ENCODE measurements at places on chromosomes 16 and 17. TPM values are rescaled to one million over a fixed set of nuclear protein-coding genes. Genes with fewer than 3 reads are reported as not detected.

The ARSG gene
- 3.5 TPM for polyA plus RNA-seq

The MYH2 gene
- 48.2 TPM for polyA plus RNA-seq

The TRIM72 gene
- polyA plus RNA-seq: 98.3 TPM

The KCTD2 gene
- 25.1 TPM for polyA plus RNA-seq

GRCh38 chr16:64098451-64098850 is 1023.4 kb downstream of the CDH11 start:
- DNase-seq: no peak

DNA sequence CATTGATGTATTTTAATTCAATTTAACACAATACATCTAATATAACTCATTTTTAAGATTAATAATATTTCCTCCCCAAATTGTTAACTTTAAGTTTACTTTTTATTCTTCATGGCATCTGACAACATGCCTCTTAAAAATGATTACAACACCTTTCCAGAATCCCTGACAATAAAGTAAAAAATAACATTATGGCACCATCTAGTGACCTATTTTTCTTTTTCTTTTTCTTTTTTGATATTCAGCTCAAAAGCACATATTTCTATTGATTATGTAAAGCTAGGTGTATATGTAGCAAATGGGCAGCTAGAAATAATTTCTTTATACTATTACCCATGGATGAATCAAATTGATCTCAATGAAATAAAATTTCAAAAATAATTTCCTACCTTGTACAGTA is 834.3 kb upstream of the CDH8 start:
- no peak for DNase-seq

GRCh38 chr16:1121601-1122397 is 25.8 kb upstream of the C1QTNF8 start:
- no peak for DNase-seq

DNA sequence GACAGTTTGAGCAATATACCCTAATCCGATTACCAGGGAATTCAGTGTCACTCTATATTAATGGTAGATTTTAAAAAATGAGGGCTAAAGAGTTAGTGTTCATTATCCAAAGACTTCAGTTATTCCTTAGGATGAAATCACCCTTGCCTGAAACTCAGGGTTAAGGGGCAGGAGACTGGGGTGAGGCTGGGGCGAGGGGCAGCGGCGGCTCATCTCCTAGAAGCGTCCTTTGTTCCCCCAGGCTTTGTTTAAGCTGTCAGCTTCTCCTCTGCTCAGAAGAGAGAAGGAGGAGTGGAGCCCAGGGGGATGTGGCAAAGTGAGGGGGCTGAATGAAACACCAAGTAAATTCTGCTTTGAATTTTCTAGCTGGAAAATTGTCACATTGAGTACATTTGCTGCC is 117.7 kb upstream of the ELAC2 start:
- DNase-seq: no peak

DNA sequence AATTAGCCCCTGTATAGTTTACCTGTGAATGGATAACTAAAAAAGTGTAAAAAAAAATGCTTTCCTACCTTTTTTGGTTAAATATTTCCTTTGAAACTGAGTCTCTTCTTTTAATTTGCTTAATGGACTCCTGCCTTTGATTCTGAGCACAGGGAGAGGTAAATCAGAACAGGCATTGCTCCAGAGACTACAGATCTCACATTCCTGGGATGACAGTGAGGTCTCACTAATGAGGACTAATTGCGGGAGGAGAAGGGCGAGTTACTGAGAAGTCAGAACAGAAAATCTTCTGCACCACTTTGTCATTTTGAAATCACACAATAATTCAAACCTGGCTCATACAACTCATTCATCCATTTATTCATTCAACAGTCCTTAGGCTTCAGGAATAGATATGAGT is 437.0 kb upstream of the ASIC2 start:
- no peak for DNase-seq

DNA sequence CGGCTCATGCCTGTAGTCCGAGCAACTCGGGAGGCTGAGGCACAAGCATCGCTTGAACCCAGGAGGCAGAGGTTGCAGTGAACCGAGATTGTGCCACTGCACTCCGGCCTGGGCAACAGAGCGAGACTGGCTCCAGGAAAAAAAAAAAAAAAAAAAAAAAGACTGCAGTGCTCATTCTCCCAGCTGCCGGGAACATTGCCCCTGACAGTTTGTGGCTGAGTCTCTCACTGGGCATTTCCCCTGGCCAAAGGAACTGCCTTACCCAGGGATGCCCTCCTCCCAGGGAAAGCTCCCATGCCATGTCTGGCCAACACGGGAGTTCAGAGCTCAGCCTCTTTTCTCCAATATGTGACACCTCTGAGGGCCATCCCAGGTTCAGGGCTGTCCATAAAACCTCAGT is 21.3 kb upstream of the USP10 start:
- no peak for DNase-seq

GRCh38 chr17:58341861-58342475 is 10.0 kb downstream of the SUPT4H1 start:
- no peak for DNase-seq

GRCh38 chr17:15966879-15967248 is 21.9 kb downstream of the ADORA2B start:
- DNase-seq: no peak

GRCh38 chr17:58560511-58560910 is 46.1 kb upstream of the MTMR4 start:
- DNase-seq: no peak

DNA sequence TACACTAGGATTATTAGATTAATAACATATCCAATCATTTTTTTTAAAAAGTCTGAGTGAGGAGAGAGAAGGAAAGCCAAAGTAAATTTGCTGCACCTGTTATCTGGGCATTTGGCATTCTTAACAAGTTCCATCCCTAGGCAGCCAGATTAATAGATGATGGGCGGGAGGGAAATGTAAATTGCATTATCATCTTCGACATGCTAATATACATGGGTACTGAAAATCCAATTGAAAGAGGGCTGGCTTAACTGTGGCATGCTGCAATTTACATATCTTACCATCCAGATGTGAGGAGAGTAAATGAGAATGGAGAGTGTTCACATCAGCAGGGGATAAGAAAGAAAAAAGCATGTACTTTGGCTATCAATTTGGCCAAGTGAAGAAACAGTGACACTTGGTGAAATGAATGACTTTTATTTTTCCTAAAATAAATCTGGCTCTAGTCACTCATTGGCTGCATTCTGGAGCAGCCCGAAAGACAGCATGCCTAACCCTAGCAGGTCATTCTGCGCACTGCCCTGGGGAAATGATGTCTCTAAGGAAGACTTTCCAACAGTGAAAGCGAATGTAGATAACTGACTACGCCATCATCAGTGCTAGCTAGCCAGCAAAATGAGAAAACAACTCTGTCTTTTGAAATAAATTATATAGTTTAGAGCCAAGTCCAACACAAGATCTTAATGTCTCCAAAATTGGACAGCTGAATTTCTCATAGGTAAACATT is 57.9 kb downstream of the HYDIN start:
- no peak for DNase-seq

GRCh38 chr16:1776672-1776955 is 3.7 kb upstream of the MRPS34 start:
- DNase-seq: no peak

- DNase-seq: no peak
Measured at GRCh38 chr17:7834542-7834956, 532 bp downstream of the KDM6B start.

GRCh38 chr17:70919241-70919640 is 749.9 kb downstream of the KCNJ2 start:
- no peak for DNase-seq

DNA sequence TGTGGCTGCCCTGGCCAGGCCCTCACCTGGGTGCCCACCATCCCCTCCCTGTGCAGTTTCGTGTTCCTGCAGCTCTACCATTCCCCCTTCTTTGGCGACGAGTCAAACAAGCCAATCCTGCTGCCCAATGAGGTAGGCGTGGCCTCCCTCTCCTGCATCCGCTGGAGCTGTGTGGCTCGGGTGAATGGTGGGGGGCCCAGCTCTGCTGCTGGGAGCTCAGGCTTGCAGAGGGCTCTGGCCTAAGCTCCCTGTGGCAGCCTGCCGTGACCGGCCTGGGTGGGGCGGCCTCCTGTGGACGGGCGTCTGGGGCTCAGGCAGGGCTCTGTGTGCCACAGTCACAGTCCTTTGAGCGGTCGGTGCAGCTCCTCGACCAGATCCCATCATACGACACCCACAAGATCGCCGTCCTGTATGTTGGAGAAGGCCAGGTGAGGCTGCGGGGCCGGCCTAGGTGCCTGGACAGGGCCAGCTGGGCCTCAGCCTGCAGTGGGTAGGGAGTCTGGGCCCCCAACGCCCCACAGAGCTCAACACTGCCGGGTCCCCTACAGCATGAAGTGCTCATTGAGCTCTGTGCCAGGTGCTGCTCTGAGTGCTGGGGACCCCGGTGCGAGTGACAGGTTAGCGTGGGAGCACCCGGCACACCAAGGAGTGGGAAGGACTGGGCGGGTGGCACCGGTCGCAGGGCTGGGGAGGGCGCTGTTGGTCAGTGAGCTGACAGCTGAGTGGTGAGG is 37.3 kb downstream of the TSC2 start:
- DNase-seq: no peak

DNA sequence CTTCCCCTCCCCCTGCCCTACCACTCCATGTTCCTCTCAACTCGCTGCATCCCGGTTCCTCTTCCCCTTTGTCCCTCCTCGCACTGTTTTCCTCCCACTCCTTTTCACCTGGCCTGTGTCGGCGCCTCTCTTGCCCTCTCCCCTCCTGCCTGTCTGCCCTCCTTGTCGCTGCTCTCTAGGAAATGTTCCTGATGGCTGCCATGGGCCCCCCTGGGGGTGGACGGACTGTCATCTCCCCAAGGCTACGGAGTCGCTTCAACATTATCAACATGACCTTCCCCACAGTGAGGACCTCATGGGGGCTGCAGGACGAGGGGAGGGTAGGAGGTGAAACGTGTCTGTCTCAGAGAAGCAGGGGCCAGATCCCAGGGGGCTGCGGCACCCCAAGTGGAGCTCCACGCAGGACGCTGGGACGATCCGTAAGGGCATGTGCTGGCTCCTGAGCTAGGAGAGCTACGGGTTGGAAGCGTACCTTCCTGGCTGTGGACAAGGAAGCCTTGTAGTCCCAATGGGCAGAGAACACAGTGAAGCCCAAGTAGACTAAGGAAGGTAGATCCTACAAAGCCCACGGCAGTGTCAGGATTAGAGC is 39.8 kb upstream of the KDM6B start:
- no peak for DNase-seq

GRCh38 chr17:55652114-55652823 is 70.4 kb downstream of the TMEM100 start:
- DNase-seq: no peak

DNA sequence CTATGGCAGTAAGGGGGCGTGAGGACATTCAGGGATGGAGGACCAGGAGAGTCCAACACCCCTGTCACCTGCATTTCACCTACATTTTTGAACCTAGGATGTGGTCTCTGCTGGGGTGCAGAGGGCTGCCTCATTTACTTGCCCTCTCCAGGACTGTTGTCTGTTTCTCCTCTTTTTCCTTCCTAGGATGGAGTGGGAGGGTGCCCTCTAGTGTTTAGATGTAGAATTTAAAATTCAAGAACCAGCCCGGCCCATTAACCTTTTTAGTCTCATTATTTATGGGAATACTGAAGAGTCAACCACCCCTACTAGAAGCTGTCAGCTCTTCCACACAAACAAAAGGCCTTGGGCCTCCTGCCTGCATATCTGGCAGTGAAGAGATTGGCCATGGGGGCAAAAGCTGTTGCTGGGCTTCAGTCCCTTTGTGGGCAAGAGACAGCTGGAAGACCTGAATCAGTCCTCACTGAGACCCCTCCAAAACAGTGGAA is 2.5 kb upstream of the STARD3 start:
- DNase-seq: no peak

DNA sequence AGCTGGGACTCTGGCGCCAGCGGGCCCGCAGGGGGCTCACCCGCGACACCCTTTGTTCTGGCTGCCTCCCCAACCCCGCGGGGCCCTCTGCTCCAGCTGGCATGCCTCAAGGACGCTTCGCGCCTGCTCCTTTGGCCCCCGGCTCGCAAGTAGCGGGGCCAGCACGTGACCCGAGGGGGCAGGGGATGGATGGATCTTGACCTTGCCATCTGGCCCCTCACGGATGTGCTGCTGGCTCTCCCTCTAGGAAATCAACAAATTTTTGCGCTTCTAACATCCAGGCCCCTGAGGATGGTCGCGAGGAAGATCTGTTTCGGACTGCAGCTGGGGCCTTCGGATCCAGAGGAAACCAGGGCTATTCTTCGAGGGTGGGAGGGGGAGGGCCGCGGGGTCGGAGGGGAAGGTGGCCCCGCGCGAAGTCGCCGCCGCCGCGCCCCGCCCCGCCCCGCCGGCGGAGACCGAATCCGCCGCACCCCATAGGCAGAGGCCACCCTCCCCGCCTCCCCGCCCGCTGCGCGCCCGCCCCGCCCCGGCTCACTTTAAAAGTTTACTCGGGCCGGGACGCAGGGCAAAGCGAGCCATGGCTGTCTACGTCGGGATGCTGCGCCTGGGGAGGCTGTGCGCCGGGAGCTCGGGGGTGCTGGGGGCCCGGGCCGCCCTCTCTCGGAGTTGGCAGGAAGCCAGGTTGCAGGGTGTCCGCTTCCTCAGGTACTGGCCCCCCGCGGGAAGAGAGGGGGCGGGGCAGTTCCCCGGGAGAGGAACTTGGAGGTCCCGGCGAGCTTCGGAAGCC is at the start of gene ACSF2:
Gene ACSF2, plus strand, starts transcription at position 537 of the 790 bp plus-strand sequence. Its CDS starts 44 bp downstream, at position 581.
- peak; percentile 55 for DNase-seq

GRCh38 chr17:61594294-61594825 is 3.3 kb upstream of the NACA2 start:
- no peak for DNase-seq

GRCh38 chr16:88739139-88739976 is 33.1 kb downstream of the CTU2 start:
- DNase-seq: no peak

DNA sequence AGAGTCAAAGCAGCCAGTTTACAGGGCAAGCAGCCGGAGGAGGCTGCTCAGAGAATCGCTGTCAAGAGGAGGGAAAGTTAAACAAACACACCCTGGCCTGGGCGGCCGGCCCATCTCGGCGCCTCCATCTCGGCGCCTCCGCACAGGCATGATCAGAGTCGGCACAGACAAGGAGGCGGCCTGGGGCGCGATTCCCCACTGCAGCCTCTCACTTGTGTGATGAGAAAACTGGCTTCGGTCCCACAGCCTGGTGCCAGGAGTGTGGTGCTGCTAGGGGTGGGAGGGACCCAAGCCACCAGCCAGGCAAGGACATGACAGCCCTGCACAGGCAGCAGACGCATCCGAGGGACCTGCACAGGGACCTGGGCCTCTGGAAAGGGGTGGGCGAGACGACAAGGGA is 17.7 kb downstream of the SLC38A10 start:
- DNase-seq: no peak

DNA sequence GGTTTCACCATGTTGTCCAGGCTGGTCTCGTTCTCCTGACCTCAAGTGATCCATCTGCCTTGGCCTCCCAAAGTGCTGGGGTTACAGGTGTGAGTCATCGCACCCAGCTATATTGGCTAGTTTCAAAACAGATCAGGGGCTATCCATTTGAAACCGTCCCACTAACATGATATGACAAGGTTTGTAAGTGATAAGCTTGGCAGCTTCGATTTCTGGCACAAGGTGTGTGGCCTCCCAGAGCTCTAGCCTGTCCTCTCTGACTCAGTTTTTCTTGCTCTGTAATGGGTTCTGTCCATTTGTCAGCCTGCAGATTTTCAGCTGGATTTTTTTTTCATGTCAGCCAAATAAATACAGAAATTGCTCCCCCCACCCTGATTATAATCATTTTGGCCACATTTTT is 31.8 kb upstream of the TENT4B start:
- DNase-seq: no peak

GRCh38 chr17:27498615-27499309 is 42.5 kb downstream of the KSR1 start:
- DNase-seq: no peak

- no peak for DNase-seq
Measured at GRCh38 chr17:28081467-28081866, 39.0 kb downstream of the NLK start.

All from hindlimb muscle (tissue), 1 donor.